Activated CD4-positive, alpha-beta memory T cell treated with anti-CD3 and anti-CD28 coated beads for 36 hours (primary cell): ENCODE measurements at places on chromosomes 5 and 9. TPM values are rescaled to one million over a fixed set of nuclear protein-coding genes. Genes with fewer than 3 reads are reported as not detected.

MLANA gene
- not detected for total RNA-seq

PDE8B gene
- not detected for total RNA-seq

TMEM245 gene
- total RNA-seq = 23.0 TPM

ZNF883 gene
- total RNA-seq = 0.22 TPM

AIF1L gene
- total RNA-seq = 1.4 TPM

LHX3 gene
- not detected for total RNA-seq

SLC25A48 gene
- not detected for total RNA-seq

TGFBR1 gene
- 26.3 TPM for total RNA-seq

GFI1B gene
- not detected for total RNA-seq

CIZ1 gene
- total RNA-seq = 95.4 TPM

PKD2L2 gene
- total RNA-seq = not detected

PCSK5 gene
- 2.1 TPM for total RNA-seq

PLAC8L1 gene
- total RNA-seq = not detected

PPP1R26 gene
- total RNA-seq = 4.9 TPM

EIF4E1B gene
- total RNA-seq = not detected

ARL14EPL gene
- not detected for total RNA-seq

WDR36 gene
- 44.1 TPM for total RNA-seq

IFNB1 gene
- total RNA-seq = 0.26 TPM

ZNF454 gene
- total RNA-seq = not detected

TAF7 gene
- 54.6 TPM for total RNA-seq

ARSI gene
- total RNA-seq = not detected

SPATA31E1 gene
- not detected for total RNA-seq

HAND1 gene
- not detected for total RNA-seq

COL15A1 gene
- total RNA-seq = 0.12 TPM
